ENCODE measurements at places on chromosomes 13 and 19.

GRCh38 chr19:55284405-55285058 lies 735 bp downstream of the BRSK1 start:
- no peak for DNase-seq

- DNase-seq, result no peak
These were observed 78.6 kb upstream of the MAB21L1 start for GRCh38 chr13:35554972-35555623.

DNA sequence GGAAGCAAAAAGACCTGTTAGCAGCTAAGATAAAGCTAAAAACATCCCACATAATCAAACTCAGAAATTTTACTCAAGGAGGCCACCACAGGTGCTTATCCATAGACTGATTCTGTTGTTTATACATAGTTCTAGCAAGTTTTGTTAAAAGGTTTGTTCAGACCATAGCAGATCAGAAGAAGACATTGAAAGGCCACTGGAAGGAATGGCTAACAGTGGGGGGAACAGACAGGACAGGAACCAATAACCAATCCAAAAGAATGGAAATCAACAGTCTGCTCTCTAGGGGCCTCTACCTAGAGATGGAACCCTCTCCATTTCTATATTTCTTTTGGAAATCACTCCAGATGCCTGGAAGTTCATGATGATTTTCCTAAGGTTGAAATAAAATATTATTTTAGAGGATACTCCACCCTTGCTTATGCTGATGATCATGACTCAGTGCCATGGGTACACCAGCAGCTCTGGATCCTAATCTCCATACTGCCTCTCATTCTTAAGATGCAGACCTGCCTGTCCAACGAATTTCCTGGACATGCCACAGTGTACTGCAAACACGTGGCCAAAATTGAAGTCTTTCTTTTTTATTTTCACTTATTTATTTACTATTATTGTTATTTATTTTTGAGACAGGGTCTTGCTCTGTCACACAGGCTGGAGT lies 260.0 kb downstream of the MYO16 start:
- DNase-seq, result no peak

DNA sequence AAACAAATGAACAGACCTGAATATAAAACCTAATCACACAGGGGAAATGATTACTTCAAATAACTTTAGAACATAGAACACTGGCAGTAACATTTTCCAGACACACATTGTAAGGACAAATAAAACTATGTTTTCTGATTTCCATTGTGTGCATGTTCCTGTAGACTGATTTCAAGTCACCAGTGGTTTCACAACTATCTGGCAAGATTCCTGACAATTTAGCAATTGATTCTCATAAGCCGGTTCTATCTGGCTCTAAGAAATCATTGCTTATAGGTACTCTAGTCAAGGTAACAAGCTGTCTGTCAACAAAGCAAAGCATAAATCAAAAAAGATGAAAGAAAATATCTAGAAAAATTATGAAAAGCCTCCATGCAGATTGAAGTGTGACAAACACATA lies 19.6 kb upstream of the PCCA start:
- no peak for DNase-seq

DNA sequence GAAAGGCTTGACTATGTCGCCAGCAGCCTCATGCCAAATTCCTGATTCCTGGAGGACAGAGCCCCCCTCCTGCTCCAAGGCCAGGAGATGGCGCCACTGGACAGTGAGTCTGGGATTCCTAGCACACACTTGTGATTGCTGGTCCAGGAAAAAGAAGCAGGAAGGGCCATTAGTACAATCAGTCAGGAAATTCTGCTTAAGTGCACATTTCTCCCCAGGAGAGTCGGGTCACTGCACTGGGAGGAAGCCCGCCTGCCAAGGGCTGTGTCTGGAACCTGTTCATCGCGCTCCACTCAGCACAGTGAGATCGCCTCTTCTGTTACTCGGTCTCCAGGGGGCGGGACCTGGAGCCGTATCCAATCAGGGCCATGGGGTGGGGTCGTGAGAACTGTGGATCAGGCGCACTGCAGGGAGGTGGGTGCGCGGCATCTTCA lies 65.1 kb downstream of the ZNF823 start:
- DNase-seq, result peak; percentile 76

DNA sequence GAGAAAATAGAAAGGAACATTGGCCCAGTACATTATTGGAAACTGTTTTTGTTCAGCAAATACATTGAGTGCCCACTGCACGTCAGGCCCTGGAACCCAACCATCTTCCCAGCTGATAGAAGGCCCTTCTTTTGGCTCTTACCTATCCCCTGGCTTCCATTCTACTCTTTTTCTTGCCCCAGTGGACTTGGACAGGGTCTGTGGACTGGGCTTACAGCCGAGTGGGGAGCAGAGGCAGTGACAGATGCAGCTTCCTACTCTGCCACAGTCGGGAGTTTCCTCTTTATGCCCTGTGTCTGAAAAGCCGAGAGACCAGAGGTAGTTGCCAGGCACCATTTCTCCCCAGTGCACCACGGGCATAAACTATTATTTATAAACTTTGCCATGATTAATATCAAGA lies 70.4 kb downstream of the ARHGAP35 start:
- peak; percentile 75 for DNase-seq

DNA sequence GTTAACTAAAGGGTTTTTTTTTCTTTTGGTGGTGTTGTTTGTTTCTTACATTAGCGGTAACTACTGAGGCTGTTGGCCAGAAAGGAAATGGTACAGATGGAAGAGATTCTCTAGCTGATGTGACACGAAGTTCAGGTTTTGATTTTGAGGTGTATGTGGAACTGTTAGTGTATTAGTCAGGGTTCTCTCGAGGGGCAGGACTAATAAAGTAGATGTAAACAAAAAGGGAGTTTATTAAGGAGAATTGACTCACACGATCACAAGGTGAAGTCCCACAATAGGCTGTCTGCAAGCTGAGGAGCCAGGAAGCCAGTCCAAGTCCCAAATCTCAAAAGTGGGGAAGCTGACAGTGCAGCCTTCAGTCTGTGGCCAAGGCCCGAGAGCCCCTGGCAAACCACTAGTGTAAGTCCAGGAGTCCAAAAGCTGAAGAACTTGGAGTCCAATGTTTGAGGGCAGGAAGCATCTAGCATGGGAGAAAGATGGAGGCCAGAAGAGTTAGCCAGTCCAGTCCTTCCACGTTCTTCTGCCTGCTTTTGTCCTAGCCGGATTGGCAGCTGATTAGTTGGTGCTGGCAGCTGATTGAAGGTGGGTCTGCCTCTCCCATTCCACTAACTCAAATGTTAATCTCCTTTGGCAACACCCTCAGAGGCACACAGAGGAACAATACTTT lies 577.6 kb downstream of the EFNB2 start:
- DNase-seq, result no peak

DNA sequence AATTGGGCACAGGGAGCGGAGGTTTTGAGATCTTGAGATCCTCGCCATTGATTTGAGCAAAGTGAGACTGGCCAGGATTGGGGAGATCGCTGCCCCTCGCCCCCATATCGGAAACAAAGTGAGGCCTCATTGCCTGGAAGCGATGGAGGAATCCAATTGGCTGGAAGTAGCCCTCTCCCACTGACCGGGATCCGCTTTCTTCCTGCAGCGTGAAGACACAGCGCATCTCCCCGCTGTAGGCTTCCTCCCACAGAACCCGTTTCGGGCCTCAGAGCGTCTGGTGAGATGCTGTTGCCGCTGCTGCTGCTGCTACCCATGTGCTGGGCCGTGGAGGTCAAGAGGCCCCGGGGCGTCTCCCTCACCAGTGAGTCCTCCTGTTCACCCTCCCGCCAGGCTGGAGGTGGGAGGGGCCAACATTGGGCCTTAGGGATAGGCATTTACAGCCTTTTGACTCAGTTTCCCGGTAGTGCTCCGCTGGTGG lies 438 bp downstream of the PRKCSH start:
- DNase-seq, result no peak

GRCh38 chr19:35644987-35645679 lies 3.0 kb upstream of the COX6B1 start:
- peak; percentile 51 for DNase-seq

- DNase-seq, result peak; percentile 40
These were observed 10.2 kb upstream of the CCDC97 start for GRCh38 chr19:41299755-41300089.

- DNase-seq, result no peak
These were observed 18.8 kb downstream of the FLT1 start for GRCh38 chr13:28475916-28476725.

DNA sequence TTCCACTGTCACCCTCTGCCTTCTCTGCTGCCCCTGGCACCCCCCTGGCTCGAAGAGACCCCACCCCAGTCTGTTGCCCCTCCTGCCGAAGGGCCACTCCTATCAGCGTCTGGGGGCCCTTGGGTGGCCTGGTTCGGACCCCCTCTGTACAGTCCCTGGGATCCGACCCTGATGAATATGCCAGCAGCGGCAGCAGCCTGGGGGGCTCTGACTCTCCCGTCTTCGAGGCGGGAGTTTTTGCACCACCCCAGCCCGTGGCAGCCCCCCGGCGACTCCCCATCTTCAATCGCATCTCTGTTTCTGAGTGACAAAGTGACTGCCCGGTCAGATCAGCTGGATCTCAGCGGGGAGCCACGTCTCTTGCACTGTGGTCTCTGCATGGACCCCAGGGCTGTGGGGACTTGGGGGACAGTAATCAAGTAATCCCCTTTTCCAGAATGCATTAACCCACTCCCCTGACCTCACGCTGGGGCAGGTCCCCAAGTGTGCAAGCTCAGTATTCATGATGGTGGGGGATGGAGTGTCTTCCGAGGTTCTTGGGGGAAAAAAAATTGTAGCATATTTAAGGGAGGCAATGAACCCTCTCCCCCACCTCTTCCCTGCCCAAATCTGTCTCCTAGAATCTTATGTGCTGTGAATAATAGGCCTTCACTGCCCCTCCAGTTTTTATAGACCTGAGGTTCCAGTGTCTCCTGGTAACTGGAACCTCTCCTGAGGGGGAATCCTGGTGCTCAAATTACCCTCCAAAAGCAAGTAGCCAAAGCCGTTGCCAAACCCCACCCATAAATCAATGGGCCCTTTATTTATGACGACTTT lies 2.0 kb downstream of the ZFP36 start:
- no peak for DNase-seq

GRCh38 chr13:106696140-106696539 lies 128.2 kb upstream of the ARGLU1 start:
- DNase-seq, result no peak

- DNase-seq, result no peak
These were observed 26.2 kb downstream of the EXOSC8 start for GRCh38 chr13:37026771-37027170.

GRCh38 chr19:47239610-47240296 lies 8.8 kb upstream of the BBC3 start:
- peak; percentile 52 for DNase-seq

DNA sequence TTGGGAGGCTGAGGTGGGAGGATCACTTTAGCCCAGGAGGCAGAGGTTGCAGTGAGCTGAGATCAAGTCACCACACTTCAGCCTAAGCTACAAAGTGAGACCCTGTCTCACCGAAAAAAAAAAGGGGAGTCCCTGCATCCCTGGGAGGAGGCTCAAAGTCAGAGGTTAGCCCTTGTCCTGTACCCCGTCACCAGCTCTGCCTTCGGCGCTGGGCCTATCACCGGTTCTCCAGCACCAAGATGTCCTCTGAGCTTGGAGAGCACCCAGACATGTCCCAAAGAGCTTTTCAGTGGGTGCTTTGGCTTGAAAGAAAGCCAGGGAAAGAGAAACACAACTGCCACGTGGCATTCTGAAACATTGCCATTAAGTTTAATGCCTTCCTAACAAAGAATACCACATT lies 356.9 kb upstream of the TSHZ3 start:
- DNase-seq, result no peak

DNA sequence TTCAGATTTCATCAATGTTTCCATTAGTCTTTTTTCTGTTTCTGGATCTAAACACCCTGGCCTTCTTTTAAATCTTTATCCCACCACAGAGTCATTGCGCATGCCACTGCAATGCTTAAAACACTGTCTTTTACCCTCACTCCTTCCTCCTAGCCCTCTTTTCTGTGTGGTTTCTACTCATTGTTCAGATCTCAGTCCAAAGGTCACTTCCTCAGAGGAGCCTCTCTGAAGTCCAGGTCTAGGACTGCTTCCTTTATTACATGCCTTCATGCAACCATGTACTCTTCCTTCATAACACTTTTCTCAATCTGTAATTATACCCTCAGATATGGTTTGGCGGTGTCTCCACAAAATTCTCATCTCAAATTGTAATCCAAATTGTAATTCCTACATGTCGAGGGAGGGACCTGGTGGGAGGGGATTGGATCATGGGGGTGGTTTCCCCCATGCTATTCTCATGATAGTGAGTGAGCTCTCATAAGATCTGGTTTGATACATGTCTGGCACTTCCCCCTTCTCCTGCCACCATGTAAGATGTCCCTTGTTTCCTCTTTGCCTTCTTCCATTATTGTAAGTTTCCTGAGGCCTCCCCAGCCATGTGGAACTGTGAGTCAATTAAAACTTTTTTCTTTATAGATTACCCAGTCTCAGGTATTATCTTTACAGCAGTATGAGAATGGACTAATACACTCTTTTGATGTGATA lies 808.9 kb downstream of the DIAPH3 start:
- DNase-seq, result no peak

- no peak for DNase-seq
These were observed 428.8 kb downstream of the DCT start for GRCh38 chr13:94050686-94051085.

Data from pons (tissue), 1 donor.